CD4-positive, alpha-beta T cell (primary cell): ENCODE measurements at places on chromosomes 2 and 18.
A peak's percentile ranks its signal among the peaks of the same experiment; 100 is the strongest.

DNA sequence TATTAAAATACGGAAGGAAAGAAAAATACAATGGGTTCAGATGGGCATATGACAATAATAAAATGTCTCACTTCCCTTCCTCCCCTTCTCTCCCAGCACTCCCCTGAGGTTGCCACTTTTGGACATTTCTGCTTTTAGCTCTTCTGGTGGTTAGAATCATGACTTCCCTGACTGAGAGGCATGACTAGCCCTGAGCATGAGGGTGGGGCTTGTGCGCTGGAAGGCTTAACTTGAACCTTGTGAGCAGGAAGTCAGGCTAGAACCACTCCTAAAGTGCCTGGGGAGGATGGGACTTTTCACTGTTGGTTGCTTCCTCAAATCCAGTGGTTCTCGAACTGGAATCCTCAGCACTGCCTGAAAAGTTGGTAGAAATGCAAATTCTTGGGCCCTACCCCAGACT lies 19.7 kb upstream of the ARHGAP25 start:
- DNase-seq, result peak; percentile 28

- DNase-seq, result no peak
Measured at GRCh38 chr18:41022484-41022883, 932.5 kb upstream of the PIK3C3 start.

DNA sequence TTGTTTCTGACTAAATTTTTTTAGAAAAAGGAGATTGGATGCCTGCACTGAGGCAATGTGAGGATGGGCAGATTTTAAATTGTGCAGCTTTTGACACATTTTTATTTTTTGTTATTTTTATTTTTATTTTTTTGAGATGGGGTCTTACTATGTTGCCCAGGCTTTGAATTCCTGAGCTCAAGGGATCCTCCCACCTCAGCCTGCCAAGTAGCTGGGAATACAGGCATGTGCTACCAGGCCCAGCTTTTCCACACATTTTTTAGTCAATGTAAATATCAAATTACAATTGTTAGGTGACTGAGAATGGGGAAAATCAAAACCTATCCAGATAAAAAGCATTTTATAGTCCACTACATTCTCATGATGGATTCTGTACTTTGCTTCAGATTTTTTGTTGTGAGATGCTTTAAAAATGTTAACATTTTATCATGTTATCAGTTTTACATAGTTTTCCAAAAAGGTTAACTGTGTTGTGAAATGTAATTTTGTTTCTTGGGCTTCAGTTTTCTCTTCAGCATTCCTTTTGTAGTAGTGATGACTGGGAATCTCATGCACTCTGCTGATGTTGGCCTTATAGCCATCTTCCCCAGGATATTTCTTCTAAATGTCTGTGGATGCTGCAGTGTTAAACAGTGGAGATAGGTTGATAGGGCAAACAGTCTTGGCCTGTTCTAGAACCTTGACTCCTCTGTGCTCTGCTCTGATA lies 41.4 kb downstream of the PKP4 start:
- no peak for DNase-seq

DNA sequence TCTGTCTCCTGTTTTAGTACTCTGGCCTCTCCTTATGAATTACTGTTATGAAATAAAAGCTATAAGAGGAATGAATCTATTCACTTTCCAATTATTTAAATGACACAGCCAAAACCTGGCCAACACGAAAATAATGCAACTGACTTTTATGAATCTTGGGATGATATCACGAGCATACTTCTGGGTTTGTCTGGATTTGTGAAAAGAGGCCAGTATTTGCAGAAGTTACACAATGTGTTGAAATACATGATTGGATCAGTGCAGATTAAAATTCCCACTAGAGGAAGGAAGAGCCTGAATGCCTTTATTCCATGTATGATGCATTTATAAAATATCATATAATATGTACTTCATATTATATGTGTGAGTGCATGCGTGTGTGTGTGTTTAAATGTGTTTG lies 418.2 kb downstream of the GRB14 start:
- DNase-seq, result no peak

DNA sequence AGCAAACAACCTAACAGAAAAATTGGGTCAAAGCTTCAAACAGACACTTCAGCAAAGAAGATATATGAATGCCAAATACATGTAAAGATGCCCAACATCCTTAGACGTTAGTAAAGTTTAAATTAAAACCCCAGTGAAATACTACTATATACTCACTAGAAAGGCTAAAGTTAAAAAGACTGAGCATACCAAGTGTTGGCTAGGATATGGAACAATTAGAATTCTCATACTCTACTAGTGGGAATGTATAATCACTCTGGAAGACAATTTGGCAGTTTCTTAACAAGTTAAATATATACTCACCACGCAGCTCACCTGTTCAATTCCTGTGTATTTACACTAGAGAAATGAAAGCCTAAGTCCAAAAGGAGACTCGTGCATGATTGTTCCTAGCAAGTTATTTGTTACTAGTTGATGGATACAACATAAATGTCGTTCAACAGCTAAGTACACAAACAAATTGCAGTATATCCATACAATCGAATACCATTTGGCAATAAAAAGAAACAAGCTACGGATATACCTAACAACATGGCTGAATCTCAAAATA lies 183.7 kb upstream of the ZFP36L2 start:
- DNase-seq, result no peak

DNA sequence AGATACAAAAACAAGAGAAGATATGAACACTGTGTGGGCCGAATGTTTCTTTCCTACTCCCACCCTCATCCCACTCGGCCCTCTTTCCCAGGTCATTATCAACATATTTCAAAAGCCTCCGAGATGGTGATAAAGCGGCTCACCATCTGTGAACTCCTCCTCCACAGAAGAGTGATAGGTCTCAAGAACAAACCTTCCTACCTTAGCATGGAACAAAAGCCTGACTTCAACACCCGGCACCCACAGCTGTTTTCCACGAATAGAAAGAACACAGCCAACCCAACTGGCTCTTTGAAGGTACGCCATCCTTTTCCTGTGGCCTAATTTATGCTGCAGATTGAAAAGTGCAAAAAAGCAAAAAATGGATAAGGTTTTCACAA lies 28.8 kb downstream of the BCL2 start:
- DNase-seq, result peak; percentile 18

DNA sequence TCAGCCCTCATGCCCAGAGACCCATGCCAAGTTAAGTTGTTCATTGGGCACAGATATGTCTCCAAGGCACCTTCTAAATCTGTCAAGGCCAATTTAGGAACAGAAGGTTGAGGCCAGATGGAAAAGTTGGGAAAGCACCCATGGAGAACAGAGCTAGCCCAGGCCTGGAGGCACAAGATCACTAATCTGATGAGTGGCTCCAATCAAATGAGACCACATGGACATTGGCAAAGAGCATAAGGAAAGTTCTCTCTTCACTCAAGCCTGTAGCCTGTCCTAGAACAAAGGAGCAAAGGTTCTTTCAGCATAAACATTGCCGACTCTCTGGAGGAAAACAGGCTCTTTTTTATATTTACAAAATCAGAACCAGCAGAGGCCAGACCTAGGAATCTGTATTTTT lies 154.8 kb downstream of the RNF152 start:
- peak; percentile 6 for DNase-seq

DNA sequence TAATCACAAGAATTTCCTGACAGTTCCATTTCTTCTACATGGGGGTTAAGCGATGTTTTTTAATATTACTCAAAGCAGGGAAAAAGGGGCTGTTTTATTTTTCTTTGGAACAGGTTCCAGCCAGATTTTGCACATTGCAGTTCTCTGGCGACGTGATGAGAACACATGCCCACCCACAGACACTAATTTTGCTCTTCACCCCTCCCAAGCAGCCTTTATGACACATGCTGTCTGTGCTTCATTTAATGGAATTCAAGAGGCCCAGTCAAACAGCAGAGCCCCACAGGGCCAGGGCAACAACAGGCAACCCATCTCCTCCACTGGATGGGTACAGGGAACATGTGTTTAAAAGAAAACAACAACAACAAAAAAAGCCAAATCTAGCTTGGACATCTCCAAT lies 70.8 kb downstream of the SPRED2 start:
- DNase-seq, result no peak

- no peak for DNase-seq
Measured at GRCh38 chr2:48274040-48274439, 255.9 kb upstream of the STON1 start.

DNA sequence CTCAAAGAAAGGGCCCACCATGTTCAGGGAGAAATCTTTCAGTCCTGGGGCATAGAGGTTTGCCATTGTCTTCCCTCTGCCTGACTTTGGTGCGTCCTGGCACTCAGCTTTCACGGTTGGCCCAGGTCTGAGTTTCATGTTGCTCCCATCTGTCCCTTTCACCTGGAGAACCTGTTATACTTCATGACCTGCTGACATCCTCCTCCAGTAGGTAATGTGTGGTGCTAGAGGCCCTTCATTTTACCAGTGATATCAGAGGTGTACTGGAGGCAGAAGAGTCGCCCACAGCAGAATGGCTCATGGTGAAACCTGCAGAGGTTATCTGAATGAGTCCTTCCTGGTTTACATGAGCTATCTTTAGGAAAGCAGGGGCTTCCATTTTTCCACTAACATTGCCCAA lies 128.8 kb upstream of the DLX2 start:
- DNase-seq, result no peak

DNA sequence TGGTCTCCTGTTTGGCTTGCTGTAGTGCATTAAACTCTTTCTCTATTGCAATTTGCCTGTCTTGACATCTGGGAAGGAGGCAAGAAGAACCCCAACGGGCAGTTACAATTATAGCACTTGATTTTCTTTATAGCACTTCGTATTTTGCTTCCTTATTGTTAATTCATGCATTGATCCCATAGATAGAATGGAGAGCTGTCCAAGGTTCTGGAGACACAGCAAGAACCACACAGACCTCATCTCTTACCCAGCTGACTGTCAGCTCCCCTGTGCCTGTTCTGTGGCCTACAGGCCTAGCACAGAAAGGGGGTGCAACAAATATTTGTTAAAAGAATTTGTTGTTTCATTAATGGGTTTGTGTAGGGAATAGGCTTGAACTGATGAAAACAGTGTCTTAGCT lies 194.3 kb downstream of the GALNT1 start:
- no peak for DNase-seq

GRCh38 chr2:205763708-205764211 lies 81.5 kb downstream of the NRP2 start:
- DNase-seq, result no peak

- no peak for DNase-seq
Measured at GRCh38 chr18:49745045-49746014, 68.0 kb downstream of the ACAA2 start.

DNA sequence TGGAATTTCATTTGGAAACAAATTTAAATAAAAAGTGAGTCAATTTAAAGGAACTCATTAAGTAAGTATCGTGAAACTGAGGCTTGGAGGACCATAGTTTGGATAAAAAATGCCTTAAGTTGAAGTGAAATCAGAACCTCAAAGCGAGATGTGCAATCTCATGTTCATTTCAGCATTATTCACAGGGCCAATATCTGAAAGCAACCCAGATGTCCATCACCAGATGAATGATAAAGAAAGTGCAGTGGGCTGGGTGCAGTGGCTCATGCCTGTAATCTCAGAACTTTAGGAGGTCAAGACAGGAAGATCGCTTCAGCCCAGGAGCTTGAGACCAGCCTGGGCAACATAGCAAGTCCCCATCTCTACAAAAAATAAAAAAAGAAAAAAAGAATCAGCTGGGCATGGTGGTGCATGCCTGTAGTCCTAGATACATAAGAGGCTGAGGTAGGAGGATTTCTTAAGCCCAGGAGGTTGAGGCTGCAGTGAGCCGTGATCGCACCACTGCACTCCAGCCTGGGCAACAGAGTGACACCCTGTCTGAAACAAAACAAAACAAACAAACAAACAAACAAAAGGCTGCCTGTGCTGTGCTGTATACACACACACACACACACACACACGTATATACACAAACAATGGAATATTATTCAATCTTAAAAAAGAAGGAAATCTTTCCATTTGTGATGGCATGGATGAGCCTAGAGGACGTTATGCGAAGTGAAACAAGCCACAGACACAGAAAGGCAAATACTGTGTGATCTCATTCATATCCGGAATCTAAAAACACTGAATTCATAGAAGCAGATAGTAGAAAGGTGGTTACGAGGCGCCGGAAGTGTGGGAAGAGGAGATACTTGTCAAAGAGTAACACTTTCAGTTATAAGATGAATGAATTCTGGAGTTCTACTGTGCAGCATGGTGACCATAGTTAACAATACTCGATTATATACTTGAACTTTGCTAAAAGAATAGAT lies 14.5 kb downstream of the SH3RF3 start:
- DNase-seq, result peak; percentile 72

GRCh38 chr2:48122166-48122565 lies 215.9 kb upstream of the FBXO11 start:
- no peak for DNase-seq
